ENCODE measurements at places on chromosomes 1 and 21. TPM values are rescaled to one million over a fixed set of nuclear protein-coding genes. Genes with fewer than 3 reads are reported as not detected.

The KCNN3 gene
- total RNA-seq: under 0.01 TPM

The MGST3 gene
- 217 TPM for total RNA-seq

The IPO13 gene
- 29.8 TPM for total RNA-seq

The TMPRSS15 gene
- total RNA-seq: not detected

The INAVA gene
- total RNA-seq: 23.2 TPM

The KANK4 gene
- total RNA-seq: 0.16 TPM

The LCE2C gene
- total RNA-seq: not detected

The CAPN8 gene
- not detected for total RNA-seq
